SW480 (cell line): ENCODE measurements at places on chromosomes 5 and 9.

DNA sequence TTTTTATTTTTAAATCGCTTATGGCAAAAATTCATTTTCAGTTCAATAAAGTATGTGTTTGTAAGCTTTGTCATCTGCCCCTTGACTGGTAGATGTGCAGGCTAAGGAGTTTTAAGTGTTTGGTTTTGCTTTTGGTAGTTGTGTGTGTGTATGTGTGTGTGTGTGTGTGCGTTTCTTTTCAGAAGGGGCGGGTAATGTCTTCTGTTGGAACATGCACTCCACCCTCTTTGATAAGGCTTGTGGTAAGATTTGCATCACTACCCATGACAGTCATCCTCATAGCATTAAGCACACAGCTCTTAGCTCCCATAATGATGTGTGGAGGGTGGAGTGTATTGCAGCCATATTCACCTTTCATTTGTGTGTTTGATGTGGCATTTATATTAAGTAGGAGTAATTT is 92.1 kb upstream of the FSD1L start:
- DNase-seq = peak; percentile 86

DNA sequence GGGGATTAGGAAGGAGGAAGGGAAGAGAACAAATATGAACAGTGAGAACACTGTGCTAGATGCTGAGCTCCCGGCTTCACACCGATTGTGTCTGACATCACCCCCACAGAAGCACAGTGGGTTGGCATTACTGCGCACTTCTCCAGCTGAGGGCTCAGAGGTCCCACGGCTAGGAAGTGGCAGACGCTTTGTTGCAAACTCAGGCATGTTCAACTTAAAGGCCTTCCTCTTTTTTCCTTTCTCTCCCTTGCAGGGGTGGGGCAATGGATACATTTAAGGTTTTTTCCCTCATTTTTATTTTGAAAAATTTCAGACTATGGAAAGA is 15.5 kb upstream of the SHB start:
- no peak for DNase-seq

- no peak for DNase-seq
Observed at GRCh38 chr9:122468735-122469134, 9.0 kb downstream of the OR1J1 start.

GRCh38 chr5:81907012-81907635 is 64.7 kb upstream of the ATG10 start:
- DNase-seq = no peak

DNA sequence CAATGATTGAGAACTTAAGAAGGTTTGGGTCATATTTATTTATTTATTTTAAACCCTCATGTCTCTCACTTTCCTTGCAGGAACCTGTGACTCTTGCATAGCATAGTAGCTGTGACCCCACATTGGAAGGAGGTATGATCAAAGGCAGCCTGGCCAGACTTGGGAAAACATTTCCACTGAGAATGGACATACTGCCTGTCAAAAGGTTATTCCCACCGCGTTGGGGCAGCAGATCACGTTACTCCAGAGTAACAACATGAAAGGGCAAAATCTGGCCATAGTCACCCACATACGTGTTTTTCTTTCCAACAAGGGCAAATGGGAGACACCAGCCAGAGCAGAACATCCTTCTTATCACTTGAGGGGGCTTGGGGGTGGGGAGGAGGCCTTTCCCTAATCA is 95.7 kb downstream of the ARL15 start:
- DNase-seq = no peak

DNA sequence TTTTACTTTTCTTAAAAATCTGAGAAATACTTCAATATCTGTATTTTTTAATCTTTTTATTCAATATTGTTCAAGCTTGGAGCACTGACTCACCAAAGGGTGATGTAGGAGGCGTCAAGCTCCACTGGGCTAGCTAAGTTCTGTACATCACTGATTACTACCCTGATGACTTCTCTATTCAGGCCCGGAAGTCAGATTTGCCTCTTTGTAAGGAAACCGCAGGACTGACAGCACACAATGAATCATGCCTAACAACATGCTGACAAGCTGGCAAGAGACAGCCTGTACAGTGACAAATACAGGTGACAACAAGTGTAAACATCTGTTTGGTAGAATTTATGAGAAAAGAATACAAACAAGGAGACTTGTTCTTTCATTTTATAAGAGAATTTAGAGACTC is 627.9 kb upstream of the RORB start:
- peak; percentile 89 for DNase-seq

GRCh38 chr5:34051374-34051980 is 8.5 kb upstream of the C1QTNF3 start:
- no peak for DNase-seq

- no peak for DNase-seq
Observed at GRCh38 chr5:133688391-133688790, 76.0 kb upstream of the FSTL4 start.

DNA sequence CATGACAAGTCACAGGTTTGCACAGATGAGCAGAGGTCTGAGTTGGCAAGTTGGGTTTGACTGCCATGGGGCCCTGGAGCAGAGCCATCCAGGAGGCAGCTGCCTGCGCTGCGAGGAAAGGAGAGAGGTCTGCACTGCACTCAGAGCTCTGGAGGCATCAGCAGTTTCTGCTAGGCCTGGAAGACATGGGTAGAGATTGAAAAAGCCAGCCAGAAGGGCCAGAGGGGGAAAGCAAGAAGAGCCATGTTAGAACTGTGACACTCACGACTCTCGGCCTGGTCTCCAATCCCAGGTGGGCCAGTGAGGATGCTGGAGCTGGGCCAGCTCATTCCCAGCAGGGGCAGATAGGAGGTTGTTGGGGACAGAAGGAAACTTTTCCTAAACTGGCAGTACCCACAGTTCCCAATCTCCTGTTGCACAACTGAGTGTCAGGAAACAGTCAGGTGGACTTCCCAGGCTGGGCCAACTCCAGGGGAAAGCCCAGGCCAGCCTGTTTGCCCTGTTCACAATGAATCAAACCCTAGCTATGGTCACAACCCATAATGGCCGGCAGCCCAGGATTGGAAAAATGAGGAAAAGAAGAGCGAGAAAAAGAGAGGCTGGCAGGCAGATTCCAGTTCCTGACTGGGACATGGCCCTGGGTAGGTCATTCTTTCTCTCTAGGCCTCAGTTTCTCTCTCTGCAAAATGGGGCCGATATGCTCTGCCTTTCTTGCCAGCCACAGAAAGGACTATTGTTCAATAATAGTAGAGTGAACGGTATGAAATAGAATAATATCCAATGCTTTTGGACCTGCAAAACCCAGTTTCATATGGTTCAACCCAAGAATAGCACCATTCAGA is 7.8 kb upstream of the ORM1 start:
- DNase-seq = no peak
